Sciatic nerve (tissue), 2 donors: ENCODE measurements at places on chromosomes 5 and 9.

DNA sequence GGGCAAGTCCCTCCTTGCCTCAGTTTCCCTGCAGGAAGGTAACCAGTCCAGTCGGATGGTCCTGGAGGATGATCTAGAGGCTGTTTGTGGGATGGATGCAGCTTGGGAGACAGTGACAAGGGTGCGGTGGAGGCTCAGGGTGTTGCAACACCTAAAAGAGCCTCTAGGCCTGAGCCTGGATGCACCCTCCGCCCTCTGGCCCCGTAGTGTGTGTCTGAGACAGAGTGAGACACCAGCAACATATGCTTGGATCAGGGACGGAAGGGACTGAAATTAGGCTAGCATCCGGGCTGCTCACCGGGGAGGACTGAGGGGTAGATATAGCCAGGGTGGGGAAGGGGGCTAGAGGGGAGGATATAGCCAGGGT is 1.1 kb downstream of the CRAT start:
- DNase-seq = no peak

GRCh38 chr5:96893342-96893741 is 17.0 kb downstream of the ERAP2 start:
- no peak for DNase-seq

GRCh38 chr5:96687812-96688453 is 25.8 kb downstream of the CAST start:
- no peak for DNase-seq

DNA sequence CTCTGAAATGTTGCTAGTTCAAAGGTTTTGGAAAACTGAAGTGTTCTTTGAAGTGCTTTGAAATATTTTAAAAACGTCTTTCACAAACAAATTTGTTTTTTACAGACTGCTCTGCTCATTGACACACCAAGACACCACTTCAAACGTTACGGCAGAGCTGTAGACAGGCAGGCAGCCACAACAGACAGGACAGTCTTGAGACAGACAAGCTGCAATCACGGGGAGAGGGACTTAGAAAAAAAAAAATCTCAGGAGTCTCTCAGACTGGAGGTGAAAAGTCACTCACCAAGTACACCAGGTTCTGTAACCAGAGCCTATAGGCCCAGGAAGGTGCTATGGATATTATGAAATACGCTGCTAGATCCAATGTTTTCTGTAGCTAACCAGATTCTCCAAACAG is 135.4 kb downstream of the ISL1 start:
- no peak for DNase-seq

DNA sequence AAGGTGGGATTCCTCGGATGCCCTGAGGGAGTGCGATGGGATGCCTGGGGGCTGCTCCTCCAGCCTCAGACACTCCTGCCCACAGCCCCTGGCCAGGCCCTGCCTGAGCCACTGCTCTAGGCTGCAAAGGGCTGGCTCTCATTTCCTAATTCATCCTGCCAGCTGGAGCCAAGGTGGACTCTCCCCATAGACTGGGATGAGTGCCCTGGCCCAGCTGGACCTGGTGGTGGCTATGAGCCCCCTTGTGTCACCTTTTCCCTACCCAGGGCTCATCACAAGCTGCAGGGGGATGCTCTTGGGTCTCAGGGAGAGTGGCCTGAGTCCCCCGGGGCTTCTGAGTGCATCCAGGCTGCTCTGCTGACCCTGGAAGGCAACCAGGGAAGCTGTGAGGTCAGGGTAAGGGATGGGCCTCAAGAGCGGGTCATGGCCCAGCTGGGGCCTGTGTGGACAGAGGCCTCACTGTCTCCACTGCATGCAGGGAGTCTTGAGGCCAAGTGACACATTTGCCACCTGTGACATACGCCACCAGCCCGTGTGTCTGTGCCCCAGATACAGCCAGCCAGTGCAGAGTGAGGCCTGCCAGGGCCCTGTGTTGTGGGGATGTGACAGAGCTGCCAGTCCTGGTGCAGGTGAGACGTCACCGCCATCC is 102.7 kb upstream of the IER5L start:
- DNase-seq = peak; percentile 50

DNA sequence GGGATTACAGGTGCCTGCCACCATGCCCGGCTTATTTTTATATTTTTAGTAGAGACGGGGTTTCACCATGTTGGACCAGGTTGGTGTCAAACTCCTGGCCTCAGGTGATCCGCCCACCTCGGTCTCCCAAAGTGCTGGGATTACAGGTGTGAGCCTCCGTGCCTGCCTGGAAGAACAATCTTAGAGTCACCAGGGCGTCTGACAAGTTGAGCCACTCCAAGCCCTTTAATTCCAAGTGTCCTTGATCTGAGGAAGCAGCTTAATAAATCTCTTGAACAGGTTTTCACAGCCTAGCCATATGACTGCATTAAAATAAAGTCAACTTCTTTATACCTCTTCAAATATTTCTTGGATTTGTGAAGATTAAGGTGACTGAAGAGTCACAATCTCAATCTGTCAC is 31.5 kb downstream of the SLC44A1 start:
- DNase-seq = no peak

DNA sequence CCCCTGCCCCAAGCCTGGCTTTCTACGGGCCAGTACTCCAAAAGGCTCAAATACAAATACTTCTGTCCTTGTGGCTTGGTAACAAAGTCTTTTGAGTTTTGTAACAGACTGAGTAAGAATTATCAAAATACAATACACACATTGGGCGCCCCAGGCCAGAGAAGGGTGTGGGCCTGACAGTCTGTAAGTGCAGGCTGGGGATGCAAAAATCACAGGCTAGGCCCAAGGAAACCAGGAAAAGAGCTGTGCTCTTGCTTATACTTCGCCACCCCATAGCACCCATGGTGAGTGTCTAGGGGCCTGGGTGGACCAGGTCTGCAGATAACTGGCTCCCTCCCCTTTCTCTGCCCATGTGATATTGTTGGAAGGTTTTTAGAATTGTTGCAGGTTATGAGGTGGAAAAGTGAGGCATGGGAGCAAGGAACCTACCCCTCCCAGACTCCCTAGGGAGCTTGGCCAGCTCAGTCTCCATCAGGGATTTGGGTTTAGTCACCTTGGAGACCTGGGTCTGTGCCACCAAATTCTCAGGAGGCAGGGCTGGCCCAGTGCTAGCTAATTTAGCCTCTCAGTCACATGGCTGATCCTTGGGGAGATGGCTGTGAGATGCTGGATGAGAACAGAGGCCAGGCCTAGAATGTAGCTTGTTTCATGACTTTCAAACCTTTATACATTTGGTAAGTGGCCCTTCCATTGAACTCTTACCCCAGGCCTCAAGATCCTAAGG is 72.9 kb downstream of the TARS1 start:
- DNase-seq = no peak

GRCh38 chr9:14863402-14863801 is 46.8 kb downstream of the FREM1 start:
- no peak for DNase-seq

- no peak for DNase-seq
Measured at GRCh38 chr5:151093476-151093889, 12.6 kb upstream of the TNIP1 start.

GRCh38 chr5:5619546-5619945 is 197.1 kb downstream of the ICE1 start:
- DNase-seq = no peak

- no peak for DNase-seq
Measured at GRCh38 chr5:113115061-113115460, 138.5 kb downstream of the DCP2 start.

- DNase-seq = no peak
Measured at GRCh38 chr5:63877961-63878360, 84.3 kb downstream of the HTR1A start.

DNA sequence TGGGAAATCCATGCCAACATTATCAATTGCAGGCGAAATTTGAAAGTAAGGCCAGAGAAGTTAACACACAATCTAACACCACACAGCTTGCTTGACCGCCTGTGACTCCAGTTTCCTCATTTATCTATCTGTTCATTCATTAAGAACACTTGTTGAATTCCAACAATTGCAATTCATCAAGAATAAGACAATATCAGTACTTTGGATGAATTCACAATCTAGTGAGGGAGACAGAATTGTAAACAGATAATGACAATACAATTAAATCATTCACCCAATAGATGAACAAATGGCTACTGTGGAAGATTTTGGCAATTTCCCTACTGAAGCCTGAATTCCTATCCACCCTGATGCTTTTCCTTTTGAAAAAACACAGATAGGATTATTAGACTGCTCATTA is 181.6 kb downstream of the TRIM36 start:
- DNase-seq = no peak

GRCh38 chr9:35271637-35272036 is 109.8 kb downstream of the UNC13B start:
- DNase-seq = no peak

GRCh38 chr5:87354496-87354895 is 58.2 kb downstream of the CCNH start:
- no peak for DNase-seq

DNA sequence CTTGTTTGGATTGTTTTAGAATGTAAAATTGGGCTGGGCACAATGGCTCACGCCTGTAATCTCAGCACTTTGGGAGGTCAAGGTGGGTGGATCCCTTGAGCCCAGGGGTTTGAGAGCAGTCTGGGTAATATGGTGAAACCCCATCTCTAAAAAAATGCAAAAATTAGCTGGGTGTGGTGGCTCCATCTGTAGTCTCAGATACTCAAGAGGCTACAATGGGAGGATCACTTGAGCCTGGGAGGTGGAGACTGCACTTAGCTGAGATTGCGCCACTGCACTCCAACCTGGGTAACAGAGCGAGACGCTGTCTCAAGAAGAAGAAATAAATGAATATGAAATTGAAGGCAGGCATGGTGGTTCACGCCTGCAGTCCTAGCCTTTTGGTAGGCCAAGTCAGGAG is 21.3 kb downstream of the MAML1 start:
- DNase-seq = peak; percentile 19

- no peak for DNase-seq
Measured at GRCh38 chr5:128559300-128560297, 21.6 kb upstream of the FBN2 start.

DNA sequence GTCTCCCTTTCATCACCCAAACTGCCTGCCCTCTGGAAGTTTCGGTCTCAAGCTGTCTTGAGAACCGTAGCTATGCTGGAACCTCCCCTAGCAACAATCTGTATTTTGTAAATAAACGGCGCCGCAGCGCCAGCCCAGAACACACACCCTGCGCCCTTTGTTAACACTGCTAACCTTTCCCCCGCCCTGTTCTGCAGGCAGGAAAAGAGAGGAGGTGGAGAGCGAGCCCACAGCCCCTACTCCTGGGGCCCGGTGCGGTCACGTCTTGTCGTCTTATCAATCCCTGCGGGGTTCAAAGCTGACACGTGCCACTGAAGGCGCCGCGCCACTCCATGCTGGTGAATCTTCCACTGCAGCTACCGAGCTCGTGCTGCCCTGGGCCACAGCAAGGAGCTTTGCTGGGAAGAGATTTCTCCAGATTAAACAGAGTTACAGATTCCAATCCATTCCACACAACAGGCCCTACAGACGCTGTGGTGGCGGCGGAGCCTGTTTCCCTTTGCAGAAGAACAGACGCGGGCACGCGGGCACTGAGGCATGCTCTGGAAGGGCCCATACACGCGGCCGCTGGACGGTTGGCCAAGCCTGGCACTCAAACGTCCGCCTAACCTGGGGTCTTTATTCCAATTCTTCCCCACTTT is 25.3 kb downstream of the ZDHHC11B start:
- peak; percentile 67 for DNase-seq

GRCh38 chr5:103452089-103452488 is 110.5 kb downstream of the NUDT12 start:
- DNase-seq = no peak

GRCh38 chr9:81237565-81238231 is 451.6 kb downstream of the TLE1 start:
- no peak for DNase-seq

GRCh38 chr5:174374206-174374605 is 328.7 kb downstream of the NSG2 start:
- DNase-seq = no peak

GRCh38 chr5:91121347-91121993 is 261.6 kb downstream of the ARRDC3 start:
- DNase-seq = no peak

DNA sequence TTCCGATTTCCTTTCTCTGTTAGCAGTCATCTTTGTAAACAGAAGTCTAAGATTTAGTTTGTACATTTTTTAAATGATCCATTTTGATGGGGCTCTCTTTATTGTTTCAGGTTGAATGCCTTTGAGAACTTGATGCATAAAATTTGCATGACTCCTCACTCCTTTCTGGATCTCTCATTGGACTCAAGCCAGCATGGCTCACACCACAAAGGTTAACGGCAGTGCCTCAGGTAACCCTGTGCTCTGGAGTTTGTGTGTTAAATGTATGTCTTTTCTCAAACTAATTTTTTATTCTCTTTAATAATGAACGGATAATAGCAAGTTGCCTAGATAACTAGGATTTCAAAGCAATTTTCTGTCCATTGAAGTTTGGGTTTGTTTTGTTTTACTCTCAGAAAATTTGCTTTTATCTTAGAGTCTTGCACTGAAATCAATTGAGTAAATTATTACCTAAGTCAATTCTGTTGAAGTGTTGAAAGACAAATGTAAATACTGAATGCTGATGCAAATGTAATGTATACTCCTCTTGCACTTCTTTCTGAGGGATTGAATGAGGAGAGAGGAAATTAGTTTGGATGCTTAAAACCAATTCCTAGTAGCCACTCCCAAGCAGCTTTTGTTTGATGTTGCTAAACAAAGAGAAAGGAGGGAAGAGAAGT is 164.6 kb upstream of the DMRT1 start:
- DNase-seq = no peak

GRCh38 chr5:81579262-81579924 is 171.5 kb downstream of the SSBP2 start:
- DNase-seq = no peak

GRCh38 chr5:112752335-112752734 is 14.7 kb downstream of the APC start:
- no peak for DNase-seq

DNA sequence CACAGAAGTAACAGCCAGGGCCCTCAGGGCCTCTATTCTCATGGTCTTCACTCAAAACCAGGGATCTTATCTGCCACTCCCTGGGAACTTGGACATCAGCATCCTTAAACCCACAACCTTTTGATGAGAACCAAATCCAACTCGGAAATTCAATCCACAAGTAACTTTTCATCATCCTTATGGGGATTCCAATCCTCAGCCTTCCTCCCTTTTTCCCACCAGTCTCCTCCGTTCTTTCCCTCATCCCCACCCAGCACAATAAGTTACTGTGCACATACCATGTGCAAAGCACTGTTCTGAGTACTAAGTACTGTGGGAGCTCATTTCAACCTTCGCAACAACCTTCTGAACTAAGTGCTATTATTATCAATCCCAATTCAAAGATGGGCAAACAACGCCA is 17.0 kb downstream of the GOLPH3 start:
- no peak for DNase-seq
